Omental fat pad (tissue), 4 donors: ENCODE measurements at places on chromosomes 1 and 21. TPM values are rescaled to one million over a fixed set of nuclear protein-coding genes. Genes with fewer than 3 reads are reported as not detected.

DNA sequence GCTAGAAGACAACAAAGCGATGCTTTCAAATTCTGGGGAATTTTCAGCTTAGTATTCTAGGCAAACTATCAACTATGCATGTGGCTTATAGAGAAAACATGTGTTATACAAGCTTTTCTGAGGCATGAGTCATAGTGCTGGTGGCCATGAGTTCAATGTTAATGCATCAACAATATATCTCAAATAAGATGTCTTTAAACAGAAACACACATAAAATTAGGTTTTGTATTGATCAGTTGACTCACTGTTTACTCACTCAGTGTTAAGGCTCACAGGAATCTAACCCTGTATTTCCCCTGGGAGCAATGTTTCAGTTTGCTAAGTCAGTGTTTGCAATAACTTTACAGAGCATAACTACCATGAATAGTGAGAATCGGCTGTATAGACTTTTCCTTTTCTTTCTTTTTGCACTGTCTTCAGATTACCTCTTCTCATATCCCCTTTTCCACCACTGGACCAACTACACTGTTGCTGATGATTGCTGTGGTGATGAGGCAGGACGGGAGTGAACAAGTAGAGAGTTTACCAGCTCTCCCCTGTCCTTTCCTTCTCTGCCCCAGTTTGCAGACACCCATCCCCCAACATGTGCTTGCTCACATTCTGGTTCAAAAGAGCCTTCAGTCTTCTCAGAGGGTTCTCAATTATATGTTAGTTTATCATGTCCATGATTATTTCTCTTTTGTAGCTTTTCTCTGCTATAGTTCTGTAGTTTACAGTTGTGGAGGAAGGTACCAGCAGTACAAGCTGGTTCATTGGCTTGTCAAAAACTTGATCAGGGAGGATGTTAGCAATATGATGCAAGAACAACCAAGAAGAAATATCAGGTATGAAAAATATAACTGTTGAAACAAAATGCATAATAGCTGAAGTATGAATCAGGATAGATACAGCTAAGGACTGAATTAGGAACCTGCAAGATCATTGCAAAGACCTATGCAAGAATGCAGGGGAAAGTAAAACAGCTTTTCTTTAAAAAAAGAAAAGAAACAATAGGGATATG lies 23.9 kb downstream of the CD2 start:
- DNase-seq = no peak

DNA sequence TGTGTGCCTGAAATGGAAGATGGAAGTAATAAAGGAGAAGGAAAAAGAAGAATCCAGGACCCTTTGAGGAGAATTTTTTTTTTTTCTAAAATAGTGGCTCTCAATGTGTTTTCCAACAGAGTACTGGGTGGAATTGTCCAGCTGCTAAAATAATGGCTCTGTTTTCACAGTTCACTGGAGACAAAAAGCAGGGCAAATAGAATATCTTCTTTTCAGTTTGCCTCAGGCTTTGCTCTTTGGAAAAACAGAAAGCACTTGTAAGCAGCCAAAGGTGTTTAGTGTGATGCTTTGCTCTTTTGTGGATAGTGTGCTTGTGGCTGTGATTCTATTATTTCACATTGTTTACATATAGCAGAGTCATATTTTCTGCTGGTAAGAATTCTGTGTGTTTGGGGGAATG lies 77.4 kb upstream of the MROH9 start:
- no peak for DNase-seq

The S100A7 gene
- total RNA-seq = not detected

GRCh38 chr1:241841691-241842090 lies 6.3 kb upstream of the EXO1 start:
- DNase-seq = no peak

- no peak for DNase-seq
Observed at GRCh38 chr1:216032961-216033614, 390.2 kb downstream of the USH2A start.

DNA sequence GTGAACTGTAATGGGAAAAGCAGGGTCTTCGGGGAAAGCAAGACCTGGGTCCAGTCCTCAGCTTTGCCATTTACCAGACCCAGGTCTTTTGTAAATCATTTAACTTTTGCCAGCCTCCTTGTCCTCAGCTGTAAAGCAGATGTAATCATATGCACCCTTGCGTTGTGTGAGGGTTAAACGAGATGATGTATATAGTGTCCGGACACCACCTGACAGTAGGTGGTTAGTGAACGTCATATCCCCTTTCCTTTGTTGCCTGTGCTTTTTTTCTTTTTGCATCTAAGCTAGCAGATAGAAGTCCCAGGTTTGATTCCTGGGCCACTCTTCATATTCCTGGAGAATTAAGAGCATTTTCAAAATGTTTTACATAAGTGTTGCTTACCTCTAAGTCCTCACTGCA lies 28.5 kb downstream of the IL12RB2 start:
- DNase-seq = no peak

GRCh38 chr1:180789460-180789859 lies 123.2 kb upstream of the KIAA1614 start:
- DNase-seq = no peak

- no peak for DNase-seq
Observed at GRCh38 chr1:189131576-189131975, 1346.1 kb downstream of the BRINP3 start.

The CR1 gene
- 29.2 TPM for total RNA-seq

DNA sequence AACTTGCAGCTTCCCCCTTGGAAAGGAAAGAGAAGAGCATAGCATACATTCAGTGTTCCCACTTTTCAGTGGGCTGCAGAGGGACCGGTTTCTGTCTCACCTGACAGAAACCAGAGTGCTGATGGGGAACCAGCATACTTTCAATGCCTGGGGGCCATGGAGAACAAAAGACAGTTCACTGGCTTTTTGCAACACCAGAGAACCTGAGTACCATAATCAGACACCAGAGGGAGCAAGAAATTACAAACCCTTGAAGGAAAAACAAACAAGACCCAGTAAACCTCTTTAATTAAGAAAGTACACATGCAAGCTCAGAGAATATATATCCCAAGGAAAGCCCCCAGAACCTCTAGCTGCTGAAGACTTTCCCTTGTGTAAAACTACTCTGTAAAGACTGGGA lies 51.1 kb downstream of the CSMD2 start:
- no peak for DNase-seq

GRCh38 chr1:22794647-22795365 lies 84.2 kb downstream of the EPHB2 start:
- DNase-seq = no peak

GRCh38 chr21:43965911-43966585 lies 46.1 kb upstream of the TRAPPC10 start:
- DNase-seq = no peak

DNA sequence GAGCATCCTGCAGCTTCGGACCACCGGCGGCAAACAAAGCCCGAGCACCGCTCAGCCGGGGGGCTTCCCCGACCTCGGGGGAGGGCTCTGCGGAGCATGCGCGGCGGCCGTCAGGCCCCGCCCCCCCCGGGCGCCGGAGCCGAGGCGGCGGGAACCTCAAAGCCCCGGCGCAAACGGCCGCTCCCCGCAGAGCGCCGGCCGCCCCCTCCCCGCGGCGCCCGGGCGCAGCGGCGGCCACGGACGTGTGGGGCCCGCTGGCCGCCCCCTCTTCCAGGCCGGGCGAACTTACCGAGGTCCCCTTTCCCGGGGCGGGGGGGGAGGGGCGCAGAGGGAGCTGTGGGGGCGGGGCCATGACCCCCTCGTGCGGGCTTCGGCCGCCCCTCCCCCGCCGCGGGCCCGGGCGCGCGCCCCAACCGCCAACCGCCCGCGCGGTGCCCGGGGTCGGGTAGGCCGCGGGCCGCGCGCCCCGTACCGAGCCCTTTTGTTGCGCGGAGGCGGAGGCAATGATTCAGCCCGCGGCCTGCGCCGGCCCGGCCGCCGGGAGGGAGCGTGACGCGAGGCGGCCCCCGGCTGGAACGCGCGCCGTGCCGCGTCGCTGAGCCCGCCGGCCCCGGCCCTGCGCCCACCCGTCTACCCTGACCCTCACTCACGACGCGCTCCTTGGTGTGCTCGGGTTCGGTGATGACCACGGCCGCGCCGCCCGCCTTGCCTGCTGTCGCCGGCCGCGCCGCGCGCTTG lies 1.7 kb downstream of the RCC2 start:
- no peak for DNase-seq

- DNase-seq = no peak
Observed at GRCh38 chr1:243258731-243259130, 2.9 kb downstream of the SDCCAG8 start.

GRCh38 chr21:35046880-35047229 lies 2.2 kb downstream of the RUNX1 start:
- no peak for DNase-seq

DNA sequence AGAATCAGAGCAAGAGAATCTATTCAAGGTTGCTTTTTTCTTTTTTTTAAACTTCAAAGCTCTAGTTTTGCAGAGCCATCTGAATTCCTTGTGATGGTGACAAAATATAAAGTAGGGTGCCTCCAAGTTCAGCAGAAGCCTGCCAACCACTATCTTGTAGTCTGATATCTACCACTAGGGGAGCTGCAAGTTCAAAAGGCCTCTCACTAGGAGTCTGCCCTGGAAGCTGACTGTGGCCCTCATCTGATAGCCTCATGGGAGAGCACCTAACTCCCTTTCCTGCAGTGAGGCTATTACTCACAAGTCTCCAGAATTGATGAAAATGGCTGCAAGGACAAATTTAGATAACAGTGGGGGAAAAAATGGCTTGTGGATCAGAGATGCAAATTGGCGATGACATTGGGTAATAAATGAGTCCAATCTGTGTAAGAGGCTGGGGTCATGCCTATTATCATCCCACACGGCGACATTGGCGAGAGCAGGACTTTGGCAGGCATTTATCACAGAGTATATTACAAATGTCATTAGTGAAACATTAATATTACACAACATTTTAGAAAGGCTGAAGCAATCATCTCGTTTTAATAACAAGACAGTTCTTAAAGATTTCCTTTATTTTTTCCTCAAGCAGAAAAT lies 10.7 kb upstream of the ZP4 start:
- no peak for DNase-seq

- no peak for DNase-seq
Observed at GRCh38 chr1:157724537-157725220, 24.1 kb upstream of the FCRL3 start.
